ENCODE measurements at places on chromosomes 12 and 14.

GRCh38 chr12:54000116-54001114 is at the start of gene HOXC9:
TSS of gene HOXC9 (plus strand) at chr12:54000161. CDS start at chr12:54000189, 28 bp downstream.
- no peak for DNase-seq

DNA sequence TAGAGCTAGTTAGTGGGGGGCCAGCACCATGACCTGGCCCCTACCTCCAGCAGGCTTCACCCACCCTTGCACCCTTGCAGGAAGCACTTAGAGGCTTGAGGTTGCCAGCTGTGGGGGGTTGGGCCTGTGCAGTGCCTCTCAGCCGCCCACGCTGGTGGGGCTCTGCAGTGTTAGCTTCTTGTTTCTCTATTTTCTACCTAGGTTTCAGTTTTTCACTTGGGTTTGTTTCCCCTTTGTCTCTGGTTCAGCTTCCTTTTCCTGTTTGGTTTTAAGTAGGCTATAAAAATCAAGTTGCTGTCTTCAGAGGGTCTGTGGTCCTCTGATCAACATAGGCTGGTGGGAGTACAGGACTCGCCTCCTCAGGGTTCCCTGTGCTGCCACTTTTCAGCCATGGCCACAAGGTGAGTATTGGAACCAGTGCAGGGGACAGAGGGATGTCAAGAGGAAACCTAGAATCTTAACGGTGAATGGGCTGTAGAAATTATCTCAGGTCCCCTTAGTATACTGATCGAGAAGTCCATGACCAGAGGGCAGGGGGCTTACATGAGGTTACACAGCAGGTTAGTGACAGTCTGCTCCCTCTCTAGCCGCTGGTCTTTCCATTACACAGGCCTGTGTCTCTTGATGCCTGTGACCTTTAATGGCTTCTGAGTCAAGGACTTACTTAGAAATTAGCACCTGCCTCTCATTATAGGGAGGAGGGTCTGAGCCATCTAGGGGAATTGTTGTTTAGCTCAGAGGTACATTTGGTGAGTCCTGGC is at the start of gene EVL:
EVL (plus strand) TSS at position 312 of the 761 bp plus-strand sequence; CDS start at position 391, 79 bp downstream.
- no peak for DNase-seq

DNA sequence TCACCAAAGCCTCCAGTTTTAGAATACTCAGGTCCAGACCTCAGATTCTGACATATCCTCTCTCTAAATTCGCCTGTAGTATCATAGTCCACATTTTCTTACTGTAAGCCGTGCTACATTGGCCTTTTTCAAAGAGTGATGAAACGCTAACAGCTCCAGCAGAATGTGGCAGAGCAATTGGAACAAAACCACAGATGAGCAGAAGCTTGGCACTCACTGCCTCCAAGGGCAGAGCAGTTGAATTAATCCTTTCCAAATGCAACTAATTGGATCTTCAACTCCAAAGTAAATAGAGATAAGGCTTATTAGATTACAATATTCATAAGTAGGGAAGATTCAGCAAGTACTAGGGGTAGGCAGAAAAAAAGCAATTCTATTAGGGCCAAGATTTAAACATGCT is 128.3 kb downstream of the SLC35F4 start:
- no peak for DNase-seq

GRCh38 chr14:68952531-68953195 is 26.4 kb downstream of the ACTN1 start:
- no peak for DNase-seq

DNA sequence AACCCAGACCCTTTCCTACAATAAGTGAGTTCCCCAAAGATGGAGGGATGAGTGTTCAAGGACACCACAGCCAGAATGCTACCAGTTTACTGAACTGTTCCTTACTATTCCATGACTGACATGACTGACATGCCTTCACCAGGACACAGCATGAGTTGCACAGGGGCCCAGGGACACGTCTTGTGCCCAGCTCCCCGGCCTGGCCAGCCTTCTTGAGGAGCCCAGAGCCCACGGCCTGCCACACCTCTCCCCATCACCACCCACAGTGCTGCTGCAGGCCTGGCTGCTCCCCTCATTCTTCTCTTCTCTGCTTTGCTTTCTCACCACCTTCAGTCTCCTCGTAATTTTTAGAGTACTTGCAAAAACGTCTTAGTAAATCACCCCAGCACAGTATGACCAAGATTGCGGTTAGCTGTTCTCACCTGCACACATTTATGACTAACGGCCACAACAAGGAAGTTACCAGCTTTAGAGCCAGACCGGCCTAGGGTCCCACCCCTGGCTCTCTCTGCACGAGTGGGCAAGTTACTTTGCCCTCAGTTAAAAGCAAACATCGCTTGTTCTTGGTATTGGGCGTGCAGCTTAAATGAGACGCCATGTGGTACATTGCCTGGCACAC is 18.5 kb downstream of the PPP2R5E start:
- DNase-seq = no peak

GRCh38 chr12:9143929-9144729 is 28.4 kb upstream of the A2M start:
- DNase-seq = no peak

- DNase-seq = peak; percentile 55
These were observed 211.1 kb upstream of the RGS6 start for GRCh38 chr14:71720978-71721624.

DNA sequence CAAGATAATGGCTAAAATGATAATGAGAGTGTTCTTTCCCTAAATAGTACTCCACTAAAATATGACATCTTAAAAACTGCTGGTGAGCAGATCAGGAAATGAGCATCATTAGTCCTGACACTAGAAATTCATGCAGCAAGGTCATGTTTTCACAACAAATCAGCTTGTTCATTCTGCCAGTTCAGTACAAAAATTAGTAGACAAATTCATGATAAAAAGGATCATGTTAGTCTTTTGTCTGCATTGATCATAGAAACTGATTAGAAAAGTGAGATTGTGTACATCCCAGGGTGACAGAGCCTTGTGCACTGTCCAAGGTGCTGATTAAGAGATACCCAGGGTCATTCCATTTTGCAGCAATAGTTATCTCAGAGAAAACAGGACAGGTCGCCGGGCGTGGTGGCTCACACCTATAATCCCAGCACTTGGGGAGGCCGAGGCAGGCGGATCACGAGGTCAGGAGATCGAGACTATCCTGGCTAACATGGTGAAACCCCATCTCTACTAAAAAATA is 163.6 kb downstream of the RIMBP2 start:
- DNase-seq = no peak

DNA sequence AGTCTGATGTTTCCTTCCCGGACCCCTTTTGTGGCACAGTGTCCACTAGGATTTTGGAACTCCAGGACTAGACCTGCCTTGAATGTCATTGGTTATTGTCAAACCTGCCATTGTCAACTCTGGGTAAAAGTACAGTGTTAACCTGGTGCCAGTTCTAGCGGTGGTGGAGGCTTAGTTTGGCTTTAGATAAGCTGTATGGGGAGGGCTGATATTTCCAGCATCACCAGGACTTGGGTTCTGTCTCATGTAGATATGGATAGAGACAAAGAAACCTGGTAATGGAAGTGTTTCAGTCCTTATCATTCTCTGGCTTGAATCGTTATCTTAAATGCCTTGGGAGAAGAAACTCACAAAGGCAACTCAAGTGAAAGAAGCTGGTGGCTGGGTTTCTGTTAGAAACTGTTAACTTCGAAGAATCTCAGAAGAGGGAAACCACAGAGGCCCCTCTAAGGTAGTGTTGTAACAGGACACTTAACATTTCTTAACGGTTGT is 10.6 kb downstream of the CHST11 start:
- DNase-seq = no peak

DNA sequence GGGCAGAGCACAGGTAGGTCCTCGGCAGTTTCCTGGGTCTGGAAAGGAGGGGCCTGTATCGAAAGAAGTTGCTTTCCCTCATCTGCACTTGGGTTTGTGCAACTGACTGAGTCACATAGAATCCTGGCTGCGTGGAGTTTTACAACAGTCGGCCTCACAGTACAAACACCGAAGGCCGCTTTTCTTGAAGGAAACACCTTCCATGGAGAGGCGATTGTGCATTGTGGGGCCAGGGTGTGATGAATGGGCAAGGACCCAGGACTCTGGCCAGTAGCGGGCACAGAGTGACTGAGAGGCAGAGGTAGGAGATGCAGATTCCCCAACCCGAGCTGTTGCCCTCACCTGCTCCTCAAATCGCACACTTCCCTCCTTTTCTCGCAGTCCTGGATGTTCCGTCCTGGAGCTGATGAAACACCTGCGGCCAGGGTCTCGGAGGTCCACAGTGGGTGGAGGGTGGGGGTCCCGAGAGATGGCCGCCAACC is 7.7 kb downstream of the CCND2 start:
- no peak for DNase-seq

- DNase-seq = no peak
These were observed 536 bp upstream of the SLC35E3 start for GRCh38 chr12:68745376-68745903.

GRCh38 chr14:30020687-30021086 is 93.0 kb upstream of the PRKD1 start:
- no peak for DNase-seq

DNA sequence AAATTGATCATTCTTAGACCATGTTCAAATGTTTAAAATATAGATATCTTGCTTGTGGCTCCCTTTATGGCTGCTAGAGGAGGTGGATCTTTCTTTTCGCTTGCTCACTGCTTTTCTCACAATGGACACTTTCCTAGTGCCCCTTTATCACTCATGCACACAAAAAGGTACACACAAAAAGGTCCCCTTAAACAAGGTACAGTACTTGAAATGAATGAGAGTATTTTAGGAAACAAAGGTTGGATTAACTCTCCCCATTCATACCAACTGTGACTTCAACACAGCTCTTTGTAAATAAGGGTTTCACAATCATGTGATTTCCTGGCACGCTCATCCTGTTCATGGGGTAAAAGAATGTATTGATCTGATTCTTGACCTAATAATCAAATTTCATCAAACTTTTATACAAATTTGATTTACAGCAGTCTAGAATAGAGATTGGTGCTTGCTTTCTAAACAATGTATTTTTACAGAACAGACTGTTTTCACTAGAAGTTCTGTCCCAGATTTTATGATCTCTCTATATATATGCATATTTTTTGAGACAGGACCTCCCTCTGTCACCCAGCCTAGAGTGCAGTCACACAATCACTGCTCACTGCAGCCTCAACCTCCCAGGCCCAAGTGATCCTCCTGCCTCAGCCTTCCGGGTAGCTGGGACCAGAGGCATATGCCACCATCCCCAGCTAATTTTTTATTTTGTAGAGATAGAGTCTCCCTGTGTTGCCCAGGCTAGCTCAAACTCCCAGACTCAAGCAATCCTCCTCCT is 34.4 kb upstream of the EPS8 start:
- no peak for DNase-seq

GRCh38 chr14:95345032-95345431 is 25.3 kb upstream of the CLMN start:
- DNase-seq = no peak

- DNase-seq = no peak
These were observed 12.9 kb upstream of the OXA1L start for GRCh38 chr14:22753586-22753985.

DNA sequence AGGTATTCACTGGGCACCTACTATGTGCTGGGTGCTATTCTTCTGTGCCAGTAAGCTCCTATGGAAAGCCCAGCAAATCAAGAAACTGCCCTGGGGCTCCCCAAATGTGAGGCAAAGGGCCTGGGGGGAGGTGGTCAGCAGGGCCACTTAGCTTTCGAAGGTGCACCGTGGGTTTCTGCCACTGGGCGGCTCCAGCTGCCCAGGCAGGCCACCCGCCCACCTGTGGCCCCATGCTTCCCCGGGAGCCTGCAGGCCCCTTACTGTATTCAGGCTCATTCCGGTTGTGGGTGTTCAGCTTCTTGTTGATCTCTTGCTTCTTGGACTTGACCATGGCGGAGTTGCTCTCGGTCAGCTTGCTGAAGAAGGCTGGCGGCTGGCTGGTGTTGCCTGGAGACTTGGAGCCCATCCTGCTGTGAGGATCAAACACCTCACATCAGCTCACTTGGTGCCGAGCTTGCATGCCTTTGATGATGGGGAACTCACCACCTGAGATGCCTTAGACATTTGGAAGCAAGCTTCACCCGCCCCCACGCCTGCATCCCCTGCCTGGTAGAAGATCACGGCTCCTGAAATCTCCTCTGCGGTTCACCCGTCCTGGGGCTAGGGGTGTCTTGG is 37.3 kb downstream of the RFLNA start:
- no peak for DNase-seq

DNA sequence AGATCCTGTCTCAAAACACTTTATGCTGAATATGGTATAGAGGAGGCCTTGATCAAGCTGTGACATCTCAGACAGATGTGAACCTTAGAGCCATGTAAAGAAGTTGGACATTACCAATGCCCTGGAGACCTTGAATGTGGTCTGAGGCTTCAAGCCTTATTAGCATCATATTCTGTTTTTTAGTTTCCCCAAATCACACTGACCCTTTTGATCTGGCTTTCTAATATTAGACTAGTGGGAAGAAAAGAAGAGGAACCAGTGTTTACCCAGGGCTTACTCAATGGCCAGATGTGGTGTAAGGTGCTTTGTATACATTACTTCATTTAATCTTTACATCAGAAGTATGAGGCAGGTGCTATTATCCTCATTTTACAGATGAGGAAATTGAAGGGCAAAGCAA is 10.6 kb upstream of the TBPL2 start:
- DNase-seq = no peak

GRCh38 chr12:42086031-42086430 is 58.6 kb downstream of the GXYLT1 start:
- DNase-seq = no peak

DNA sequence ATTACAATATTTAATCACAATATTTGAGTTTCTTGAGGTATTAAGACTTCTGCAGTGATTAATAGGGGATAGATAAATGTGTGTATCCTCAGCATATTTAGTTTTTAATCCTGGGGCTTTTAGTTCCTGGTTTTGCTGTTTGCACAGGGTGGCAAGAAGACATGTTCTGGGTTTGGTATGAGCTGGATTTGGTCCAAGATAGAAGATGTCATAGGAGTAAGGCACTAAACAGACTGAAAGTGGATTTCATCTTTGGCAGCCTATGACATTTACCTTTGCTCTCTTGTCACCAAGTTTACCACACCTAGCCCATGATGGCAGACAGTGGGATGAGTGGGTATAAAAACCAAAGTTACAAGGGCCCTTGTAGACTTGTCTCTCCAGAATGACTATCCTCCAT is 168.2 kb downstream of the LRRK2 start:
- no peak for DNase-seq

DNA sequence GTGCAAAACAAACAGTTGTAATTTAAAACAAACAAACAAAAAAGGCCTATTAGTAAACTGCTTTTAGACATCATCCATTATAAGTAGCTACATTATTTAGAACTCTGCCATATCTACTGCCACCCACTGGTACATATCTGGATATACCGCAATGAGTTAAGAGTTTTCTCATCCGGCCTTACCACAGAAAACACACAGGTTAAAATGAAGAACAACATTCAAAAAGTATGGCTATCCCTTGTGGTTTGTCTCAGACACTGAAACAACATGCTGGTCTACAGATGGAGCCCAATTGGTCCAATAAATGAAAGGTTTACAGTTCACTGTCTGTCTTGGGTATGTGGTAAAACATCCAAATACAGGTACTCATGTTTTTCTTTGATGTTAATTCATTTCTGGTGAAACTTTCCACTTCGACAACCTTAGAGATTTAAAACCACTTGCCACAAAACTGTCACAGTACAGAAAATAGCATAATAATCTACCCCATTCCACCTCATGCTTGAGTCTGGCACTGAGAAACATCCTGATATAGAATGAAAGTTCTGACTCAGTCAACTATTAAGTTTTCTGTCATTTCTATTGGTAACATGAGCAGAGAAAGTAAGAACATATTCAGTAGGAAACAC is 354.3 kb downstream of the CEP128 start:
- peak; percentile 11 for DNase-seq

- no peak for DNase-seq
These were observed 21.0 kb downstream of the RPGRIP1 start for GRCh38 chr14:21300892-21301291.

Measured in putamen (tissue), 1 donor.